ENCODE measurements at places on chromosomes 2 and 18. TPM values are rescaled to one million over a fixed set of nuclear protein-coding genes. Genes with fewer than 3 reads are reported as not detected.

TMEM131 gene
- polyA plus RNA-seq: 46.4 TPM

NT5C1B gene
- polyA plus RNA-seq: 0.25 TPM

SEPTIN10 gene
- 75.9 TPM for polyA plus RNA-seq

ADCYAP1 gene
- polyA plus RNA-seq: 0.34 TPM

PROKR1 gene
- 0.44 TPM for polyA plus RNA-seq

UGT1A8 gene
- polyA plus RNA-seq: not detected

IL18RAP gene
- 0.34 TPM for polyA plus RNA-seq

CYRIA gene
- 5.4 TPM for polyA plus RNA-seq

LIPT1 gene
- 7.6 TPM for polyA plus RNA-seq

ANKRD36B gene
- 19.9 TPM for polyA plus RNA-seq

RAB6D gene
- polyA plus RNA-seq: 1.2 TPM

ERMN gene
- 0.05 TPM for polyA plus RNA-seq

- DNase-seq: no peak
Measured at GRCh38 chr2:70831861-70832260, 3.8 kb downstream of the CD207 start.

GRCh38 chr2:108589372-108589771 lies 55.1 kb downstream of the LIMS1 start:
- no peak for DNase-seq

- no peak for DNase-seq
Measured at GRCh38 chr2:225558399-225559071, 159.0 kb downstream of the NYAP2 start.

- no peak for DNase-seq
Measured at GRCh38 chr18:63379639-63379962, 12.6 kb upstream of the KDSR start.

DNA sequence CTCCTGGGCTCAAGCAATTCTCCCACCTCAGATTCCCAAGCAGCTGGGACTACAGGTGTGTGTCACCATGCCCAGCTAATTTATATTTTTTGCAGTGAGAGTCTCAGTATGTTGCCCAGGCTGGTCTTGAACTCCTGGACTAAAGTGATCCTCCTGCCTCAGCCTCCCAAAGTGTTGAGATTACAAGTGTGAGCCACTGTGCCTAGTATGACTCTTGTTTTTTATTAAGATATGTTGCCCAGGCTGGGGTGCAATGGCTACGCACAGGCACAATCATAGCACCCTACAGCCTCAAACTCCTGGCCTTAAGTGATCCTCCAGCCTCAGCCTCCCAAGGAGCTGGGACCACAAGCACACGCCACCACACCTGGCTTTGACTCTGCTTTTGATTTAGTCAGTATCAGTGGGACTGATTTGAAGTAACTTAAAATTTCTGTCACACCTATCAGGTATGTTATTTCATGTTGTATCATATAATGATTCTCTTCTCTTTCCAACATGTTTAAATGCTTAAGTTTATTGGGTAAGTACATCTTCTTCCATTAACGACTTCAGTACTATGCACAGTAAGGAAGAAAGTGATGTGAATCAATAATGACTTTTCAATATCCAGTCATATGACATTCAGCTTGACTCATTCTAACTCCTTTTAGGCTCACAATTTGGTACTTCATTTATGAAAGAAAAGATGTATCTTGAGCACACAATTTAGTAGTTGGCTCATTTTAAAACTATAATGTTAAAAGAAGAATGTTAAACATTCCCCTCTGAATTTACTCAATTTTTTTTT lies 6.3 kb downstream of the PPP4R3B start:
- no peak for DNase-seq

DNA sequence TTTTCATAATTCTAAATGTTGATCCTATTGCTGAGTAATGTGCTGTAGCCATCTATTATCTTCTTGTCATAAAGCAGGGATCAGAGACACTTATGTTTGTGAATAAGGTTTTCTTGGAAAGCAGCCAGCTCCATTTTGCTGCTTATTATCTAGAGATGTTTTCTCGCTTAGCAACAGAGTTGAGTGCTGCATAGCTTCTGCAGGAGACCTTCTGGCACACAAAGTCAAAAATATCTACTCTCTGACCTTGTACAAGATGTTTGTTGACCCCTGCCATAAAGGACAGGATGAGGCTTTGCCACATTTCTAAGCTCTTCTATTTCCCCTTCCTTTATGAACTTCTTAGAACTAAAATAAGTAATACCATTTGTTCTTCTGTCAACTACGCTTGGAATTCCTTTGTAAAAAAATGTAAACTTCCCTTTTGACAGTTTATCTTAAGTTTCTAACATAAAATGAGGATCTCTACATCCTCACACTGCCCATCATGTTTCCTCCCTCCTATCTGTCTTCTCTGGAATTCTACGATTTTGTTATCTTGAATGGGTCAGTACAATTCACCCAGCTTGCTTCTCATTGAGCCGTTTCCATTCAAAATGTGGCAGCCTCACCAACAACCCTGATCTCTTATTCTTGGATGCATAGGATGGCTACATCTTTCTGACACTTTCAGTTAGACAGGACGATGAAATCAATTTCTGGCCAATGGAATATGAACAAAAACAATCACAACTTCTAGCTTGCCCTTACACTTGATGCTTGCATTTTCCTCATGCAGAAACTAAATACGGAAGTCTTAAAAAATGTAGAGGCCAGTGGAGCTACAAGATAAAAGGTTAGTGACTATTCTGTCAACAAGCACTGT lies 1377.0 kb downstream of the SUCLG1 start:
- peak; percentile 40 for DNase-seq

- DNase-seq: no peak
Measured at GRCh38 chr2:103814016-103814415, 1039.9 kb upstream of the POU3F3 start.

DNA sequence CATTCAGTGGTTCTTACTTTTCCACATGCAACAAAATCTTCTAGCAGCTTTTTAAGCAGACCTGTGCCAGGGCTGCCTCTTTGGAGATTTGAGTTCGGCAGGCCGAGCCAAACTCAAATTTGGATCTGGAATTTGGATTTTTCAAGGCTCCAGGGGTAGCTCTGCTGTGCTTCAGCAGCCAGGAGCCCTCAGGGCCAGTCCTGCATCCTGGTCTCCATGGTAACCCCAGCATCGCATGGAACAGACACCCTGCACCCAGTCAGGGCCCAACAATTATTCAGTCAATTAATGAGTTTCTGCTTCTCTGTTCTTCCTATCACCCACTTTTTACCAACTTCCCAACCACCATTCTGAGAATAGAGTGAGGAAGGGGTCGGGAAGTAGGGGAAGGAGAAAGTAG lies 30.0 kb downstream of the EN1 start:
- no peak for DNase-seq

Measured in forelimb muscle (tissue), 1 donor.